Muscle of back (tissue), 13 donors: ENCODE measurements at places on chromosomes 2 and 18.

DNA sequence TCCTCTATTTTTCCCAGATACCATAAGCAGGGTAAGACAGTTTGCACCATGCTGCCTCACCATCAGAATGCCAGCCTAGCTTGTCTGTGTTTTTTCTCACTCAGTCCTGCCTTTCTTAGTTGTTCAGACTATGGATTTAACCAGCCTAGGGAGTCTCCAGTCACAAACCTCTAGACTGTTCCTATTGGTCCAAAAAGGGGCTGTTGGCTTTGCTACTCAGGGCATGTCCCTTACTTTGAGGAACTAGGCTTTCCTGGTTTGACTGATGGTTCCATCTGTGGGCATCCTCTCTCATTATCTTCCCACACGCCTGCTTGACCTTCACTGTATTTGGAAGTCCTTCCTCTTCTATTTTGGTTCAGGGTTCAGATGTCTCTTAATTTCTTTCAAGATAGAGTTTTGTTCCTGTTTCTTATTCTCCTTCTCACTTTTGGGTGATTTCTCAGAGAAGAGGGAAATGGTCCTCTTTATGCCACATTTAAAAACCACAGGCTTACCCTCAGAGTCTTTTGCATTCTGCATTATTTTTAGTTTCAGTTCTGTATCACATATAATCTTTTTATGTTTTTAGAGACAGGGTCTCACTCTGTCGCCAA lies 31.3 kb upstream of the TMEM131 start:
- no peak for DNase-seq

DNA sequence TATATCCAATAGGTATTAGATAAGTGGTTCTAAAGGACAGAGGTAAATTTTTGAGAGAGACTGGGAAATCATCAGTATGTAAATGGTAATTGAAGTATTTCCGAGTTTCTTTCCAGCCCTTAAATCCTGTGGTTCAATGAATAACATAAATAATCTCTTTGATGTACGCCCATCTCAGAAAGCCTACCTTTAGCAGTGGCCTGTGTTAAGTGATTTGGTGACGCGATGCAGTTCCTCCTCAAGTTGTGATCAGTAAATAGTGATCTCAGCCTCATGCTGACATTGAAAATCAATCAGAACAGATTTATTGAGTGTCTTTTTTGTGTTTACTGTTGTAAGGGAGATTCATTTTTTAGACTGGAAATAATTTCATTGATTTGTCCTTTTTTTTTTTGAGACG lies 137.2 kb upstream of the RASGRP3 start:
- DNase-seq: no peak

DNA sequence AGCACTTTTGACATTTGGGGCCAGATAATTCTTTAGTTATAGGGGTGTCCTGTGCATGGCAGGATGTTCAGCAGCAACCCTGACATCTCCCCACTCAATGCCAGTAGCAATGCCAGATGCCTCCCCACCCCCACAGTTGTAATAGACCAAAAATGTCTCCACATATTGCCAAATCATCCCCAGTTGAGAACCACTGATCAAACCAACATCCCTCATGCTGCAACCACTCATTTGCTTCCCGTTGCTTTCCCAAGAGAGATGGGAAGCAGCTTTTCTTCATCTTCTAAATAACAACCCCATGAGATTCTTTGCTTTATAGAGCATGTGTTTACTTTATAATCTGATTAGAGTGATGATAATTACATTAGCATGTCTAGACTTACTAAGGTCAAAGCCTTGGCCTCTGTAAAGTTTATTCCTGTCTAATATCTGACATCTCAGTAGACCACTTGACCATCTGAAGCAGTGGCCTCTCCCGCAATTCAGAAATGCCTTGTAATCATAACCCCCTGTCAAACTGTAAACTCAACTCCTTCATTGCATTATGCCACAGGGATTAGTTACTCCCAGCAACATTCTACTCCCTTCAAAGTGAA lies 28.7 kb upstream of the C1D start:
- no peak for DNase-seq

DNA sequence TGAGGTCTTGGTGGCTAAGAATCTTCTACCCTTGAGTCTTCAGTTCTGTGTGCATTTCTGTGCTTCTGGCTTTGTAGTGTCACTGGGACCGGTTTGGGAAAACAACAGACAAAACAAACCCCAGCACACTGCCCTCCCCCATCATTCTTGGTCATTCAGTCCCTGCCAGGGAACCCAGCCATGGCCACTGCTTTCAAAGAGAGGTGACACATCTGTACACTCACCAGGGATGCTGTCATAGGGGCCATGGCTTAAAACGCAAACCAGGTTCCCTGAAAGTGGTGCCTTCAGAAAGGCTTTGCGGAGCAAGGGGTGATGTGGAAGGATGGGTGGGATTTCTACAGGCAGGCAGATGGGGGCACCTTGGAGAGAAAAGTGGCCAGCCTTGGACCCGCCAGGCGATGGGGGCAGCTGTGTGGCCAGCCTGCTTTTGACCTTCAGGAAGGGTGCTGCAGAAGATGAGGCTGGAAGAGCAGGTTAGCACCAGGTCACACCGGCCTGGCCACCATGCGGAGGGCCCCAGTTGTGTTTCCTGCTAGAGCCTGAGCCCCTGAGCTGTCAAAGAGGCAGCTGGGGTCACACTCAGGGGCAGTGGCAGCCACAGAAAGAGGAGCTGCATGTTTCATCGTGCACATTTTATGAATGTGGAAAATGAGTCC lies 101.3 kb downstream of the INHBB start:
- DNase-seq: no peak

GRCh38 chr2:234273887-234274584 lies 222.8 kb downstream of the ARL4C start:
- DNase-seq: no peak

DNA sequence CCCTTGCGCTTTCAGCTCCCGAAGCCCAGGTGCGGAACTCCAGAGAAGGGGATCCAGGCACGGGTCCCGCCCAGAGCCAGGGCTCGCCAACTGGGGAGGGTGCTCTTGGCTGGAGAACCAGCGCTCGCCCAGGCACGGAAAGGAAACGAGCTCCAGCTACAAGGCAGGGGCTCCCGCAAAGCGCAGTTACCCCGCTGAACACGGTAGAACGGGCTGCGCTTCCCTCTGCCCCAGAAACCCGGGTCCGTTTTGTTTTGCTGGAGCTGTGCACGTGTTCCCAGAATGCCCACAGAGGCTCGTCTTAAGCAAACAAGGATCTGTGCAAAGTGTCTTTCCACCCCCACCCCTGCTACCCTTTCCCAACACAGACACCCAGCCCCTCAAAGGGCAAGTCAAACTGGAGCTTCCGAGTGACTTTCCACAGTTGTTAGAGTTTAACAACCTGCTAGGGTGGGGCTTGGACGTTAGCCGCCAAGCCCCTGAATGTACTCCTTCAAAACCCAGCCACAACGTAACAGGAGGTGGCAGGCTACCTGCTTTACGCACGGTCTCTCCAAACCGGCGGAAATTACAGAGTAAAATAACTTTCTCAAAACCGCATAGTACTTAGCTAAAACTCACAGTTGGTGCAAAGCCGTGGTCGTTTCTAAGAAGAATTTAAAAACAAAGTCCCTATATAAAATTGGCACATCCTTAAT lies 775 bp downstream of the RNF125 start:
- peak; percentile 55 for DNase-seq
